ENCODE measurements at places on chromosomes 13 and 19.

- DNase-seq: no peak
These were observed 10.5 kb downstream of the CYTH2 start for GRCh38 chr19:48479686-48480085.

- DNase-seq: no peak
These were observed 10.4 kb downstream of the MIDN start for GRCh38 chr19:1258707-1259205.

DNA sequence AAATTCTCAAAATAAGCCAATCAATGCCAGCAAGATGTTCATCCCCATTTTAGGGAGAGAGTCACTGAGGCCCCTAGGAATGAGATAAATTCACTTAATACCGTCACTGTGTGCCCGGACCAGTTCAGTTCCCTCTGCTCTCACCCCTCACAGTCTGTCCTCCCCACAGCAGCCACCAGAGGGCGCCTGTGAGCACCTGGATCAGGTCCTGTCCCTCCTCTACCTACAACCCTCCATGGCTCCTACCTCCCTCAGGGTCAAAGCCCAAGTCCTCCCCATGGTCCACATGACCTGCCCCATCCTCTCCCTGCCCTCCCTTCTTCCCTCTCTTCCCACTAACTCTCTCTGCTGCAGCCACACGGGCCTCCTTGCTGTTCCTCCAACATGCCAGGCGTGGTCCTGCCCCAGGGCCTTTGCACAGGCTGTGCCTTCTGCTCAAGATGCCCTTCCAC lies 42.0 kb upstream of the NFIC start:
- no peak for DNase-seq

GRCh38 chr19:32098968-32099367 lies 246.4 kb upstream of the ZNF507 start:
- no peak for DNase-seq

- no peak for DNase-seq
These were observed 6.9 kb downstream of the SERPINE3 start for GRCh38 chr13:51346397-51346796.

DNA sequence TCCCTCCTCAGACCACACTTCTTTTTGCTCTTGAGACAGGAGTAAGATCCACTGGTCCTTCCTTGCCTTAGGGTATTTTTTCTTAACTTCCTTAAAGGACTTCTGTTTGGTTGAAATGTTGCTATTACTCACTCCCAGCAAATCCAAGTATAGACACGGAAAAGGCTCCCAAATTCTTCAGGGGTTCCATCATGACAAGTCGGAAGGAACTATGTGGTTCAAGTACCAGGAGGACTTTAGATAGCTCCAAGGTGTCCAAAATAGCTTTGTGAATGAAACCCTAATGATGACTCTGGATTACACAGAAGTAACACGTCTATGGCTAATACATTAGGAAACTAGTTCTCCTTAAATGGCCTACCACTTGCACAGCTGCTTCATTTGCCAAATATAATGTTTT lies 238.7 kb downstream of the KCTD12 start:
- DNase-seq: no peak

- no peak for DNase-seq
These were observed 20.3 kb upstream of the KPNA3 start for GRCh38 chr13:49812812-49813211.

- DNase-seq: no peak
These were observed 7.8 kb upstream of the ATP12A start for GRCh38 chr13:24672141-24673132.

- DNase-seq: peak; percentile 23
These were observed 134.1 kb downstream of the LACC1 start for GRCh38 chr13:44013758-44014291.

- DNase-seq: no peak
These were observed 7.8 kb upstream of the CEBPG start for GRCh38 chr19:33365691-33366090.

- DNase-seq: no peak
These were observed 152.1 kb downstream of the URI1 start for GRCh38 chr19:30093966-30094755.

GRCh38 chr19:12484371-12485051 lies at the start of gene ZNF709:
Gene ZNF709, minus strand, starts transcription at chr19:12484816. Its CDS starts 159 bp downstream, at chr19:12484657.
- peak; percentile 7 for DNase-seq

DNA sequence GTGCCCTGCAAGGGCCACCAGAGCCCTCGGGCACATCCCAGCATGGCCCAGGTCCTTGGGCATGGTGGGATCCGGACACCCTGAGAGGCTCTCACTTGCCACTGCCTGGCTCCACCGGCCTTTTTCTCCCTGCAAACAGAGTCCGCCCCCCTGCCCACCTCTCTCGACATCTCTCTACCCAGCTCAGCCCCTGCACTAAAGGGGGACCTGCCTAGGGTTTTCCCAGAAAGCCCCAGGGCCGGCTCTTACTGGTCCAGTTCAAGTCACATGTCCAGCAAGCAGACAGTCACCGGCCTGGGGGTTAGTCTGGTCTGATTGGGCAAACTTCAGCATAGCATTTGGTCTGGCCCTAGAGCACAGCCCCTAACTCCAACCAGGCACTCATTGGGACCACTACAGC lies 52.9 kb downstream of the SMARCA4 start:
- no peak for DNase-seq

DNA sequence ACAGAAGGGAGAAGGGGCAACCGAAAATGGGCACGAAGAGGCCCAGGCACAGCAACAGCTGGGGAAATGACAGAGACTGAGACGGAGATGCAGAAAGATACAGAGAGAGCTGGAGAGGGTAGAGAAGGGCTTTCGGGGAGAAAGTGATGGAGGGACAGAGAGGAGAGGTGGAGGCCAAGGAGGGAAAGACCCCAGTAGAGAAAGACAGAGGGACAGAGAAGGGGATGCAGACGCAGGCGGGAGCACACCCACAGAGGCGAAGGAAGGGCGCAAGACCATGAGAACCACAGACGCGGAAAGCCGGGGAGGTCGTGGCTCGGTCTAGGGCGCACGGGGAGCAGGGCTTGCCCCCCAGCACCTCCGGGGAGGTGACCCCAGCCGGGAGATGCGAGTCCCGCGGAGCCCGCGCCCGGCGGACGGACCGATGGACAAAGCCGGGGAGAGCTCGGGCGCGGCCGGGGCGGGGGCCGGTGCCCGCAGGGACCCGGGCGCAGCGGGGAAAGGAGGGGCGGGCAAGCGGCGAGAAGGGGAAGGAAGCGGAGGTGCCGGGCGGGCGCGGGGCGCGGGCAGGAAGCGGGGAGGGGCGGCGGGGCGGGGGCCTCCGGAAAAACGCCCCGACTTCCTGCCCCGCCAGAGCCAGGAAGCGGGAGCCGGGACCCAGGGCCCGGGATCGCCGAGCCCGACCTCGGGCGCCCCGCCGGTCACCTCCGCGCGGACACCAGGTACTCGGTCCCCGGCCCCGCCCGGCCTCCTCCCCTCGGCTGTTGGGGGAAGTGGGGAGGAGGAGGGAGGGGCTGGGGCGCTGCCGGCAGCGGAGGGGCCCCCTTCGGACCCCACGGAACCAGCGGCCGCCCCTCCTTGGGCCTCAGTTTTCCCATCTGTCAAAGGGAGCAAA lies at the start of gene ARHGEF1:
Gene ARHGEF1, plus strand, starts transcription at position 617 of the 895 bp plus-strand sequence. CDS start 4,899 bp downstream, outside the sequence.
- DNase-seq: no peak

- DNase-seq: no peak
These were observed at the start of gene AP1M2 for GRCh38 chr19:10587022-10587838. Gene AP1M2, minus strand, starts transcription at chr19:10587312. Its CDS starts 81 bp downstream, at chr19:10587231.

DNA sequence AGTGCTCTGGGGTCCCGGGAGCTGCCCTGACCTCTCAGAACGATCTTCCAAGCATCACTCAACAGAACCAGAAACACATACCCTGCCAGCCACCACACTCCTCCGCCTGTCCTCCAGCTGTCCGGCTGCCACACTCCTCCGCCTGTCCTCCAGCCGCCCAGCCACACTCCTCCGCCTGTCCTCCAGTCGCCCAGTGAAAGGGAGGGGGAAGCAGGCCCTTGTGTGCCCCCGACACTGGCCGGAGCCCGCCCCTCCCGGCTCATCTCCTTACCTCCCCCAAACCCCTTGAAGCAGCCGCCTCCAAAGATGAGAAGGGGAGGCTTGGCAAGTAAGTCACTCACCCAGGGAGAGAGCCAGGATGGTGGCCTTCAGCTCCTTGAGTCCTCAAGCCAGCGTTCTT lies 40.2 kb downstream of the STK24 start:
- DNase-seq: no peak

DNA sequence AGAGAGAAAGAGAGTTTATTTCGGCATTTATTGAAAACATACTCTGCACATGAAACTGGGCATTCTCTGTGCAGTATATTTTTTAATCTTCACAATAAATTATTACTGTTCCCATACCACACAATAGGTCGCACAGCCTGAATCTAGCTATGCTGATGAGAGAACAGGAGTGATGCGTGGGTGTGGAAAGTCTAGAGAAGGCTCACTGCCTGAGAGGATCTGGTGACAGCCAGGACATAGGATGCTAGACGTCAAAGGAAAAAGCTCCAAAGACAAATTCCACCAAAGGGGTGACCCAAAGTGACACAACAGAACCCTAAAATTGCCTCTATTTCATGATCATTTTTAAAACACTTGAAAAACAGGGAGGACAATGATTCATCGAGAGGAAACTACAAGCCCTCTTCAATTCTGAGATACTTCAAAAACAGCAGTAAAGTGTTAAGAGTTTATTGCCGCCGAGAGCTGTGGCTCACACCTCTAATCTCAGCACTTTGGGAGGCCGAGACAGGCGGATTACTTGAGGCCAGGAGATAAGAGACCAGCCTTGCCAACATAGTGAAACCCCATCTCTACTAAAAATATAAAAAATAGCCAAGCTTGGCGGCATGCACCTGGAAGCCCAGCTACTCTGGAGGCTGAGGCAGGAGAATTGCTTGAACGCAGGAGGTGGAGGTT lies 189.6 kb upstream of the NBEA start:
- DNase-seq: no peak

DNA sequence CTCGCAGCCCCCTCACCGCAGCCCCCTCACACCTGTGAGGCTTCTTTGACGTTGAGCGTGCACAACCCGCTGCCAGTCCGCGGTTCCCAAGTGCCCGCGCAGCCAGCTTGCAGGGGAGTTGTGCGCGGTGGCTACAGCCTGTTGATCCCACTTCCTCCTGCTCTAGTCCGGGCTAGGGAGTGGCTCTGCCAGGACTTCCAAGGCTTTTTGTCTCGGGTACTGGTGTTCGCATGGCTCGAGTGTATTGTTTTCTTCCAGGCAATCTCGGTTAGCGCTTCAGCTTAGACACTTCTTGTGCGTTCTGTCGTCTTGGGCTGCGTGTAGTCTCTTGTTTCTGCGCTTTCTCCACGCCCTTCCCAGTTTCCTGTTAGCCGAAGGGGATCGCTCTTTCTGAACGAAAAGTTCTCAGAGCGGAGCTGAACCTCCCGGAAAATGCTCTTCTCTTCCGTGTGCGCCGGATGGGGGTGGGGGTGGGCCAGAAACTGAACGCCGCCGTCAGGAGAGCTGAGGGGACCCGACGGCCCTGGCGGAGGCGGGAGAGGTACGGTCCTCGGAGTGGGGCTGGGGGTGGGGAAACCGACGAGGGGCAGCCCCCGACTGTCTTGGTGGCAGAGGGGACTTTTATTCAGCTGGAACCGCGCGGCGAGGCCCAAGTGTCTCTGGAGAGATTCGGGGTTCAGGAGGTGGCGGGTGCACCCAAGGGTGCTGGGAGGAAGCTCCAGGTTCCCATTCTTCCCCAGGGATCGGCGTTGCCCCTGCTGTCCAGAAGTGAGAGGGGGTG lies 697 bp upstream of the DGKH start:
- no peak for DNase-seq

DNA sequence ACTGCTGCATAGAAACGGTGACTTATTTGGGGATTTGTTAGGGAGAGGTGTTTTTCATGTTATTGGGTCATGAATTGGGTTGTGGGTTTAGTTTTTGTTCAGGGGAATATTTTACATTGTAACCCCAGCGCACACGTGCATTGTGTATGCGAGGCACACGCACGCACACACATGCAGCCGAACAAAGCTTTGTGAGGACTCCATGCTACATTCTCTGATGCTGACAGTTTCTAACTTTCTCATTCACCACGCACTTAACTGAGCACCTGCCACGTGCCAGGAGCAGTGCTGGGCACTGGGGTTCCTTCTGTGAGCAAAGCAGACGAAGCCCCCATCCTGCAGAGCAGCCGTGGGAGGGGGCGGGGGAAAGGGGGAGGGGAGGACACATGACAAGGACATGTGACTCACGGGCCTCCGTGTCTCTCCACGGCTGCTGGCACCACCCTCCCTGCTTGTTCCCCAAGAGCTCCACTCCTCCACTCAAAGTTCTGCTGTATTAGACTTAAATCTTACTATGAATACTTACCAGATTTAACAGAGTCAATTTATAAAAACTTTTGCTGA lies 55.6 kb downstream of the SLC7A9 start:
- DNase-seq: no peak

GRCh38 chr13:110700641-110701040 lies 5.3 kb downstream of the CARS2 start:
- no peak for DNase-seq

DNA sequence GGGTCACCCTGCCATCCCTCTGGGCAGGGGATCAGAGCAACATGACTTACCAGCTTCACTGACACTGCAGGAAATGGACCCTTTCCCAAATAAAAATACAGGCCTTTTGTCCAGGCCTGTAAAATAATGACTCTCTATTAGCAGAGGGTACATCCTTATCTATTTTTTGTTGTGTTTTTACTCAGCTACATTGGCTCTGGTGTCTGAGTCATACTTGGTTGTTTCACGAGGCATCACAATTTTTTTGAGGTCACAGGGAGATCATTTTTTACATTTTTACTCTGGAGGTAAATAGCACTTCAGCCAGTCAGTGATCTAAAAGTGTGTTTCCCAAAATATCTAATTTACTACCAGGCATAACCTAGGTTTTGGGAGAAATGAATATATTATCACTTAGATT lies 6.9 kb upstream of the HTR2A start:
- no peak for DNase-seq

GRCh38 chr19:1171755-1172352 lies 2.2 kb downstream of the SBNO2 start:
- DNase-seq: no peak

- no peak for DNase-seq
These were observed 988.5 kb downstream of the UQCRFS1 start for GRCh38 chr19:28224441-28224840.

DNA sequence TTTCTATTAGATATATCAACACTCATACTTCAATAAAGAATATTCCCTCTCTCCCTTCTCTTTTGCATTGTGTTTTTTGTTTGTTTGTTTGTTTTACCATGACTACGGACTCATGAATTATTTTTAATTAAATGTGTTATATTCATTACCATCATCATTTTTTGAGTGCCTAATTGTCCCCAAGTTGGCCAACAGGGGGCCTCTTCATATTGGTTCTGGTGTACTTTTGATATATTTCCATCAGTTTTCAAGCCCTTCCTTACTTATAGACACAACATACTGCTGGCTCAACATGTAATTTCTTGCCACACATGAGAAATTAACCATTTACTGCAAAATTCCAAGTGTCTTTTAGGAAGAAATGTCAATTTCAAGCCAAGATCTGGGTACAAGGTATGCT lies 54.5 kb upstream of the GPC6 start:
- no peak for DNase-seq

- no peak for DNase-seq
These were observed 17.1 kb downstream of the PNMA8A start for GRCh38 chr19:46454244-46454643.

GRCh38 chr19:51157265-51157664 lies 15.2 kb downstream of the SIGLEC7 start:
- DNase-seq: no peak

GRCh38 chr19:2291185-2291751 lies 9.3 kb upstream of the PEAK3 start:
- no peak for DNase-seq

GRCh38 chr19:9936326-9937000 lies at the start of gene OLFM2:
Gene OLFM2, minus strand, starts transcription at chr19:9936515. Its CDS starts 149 bp downstream, at chr19:9936366.
- DNase-seq: no peak

GRCh38 chr19:46733690-46734292 lies 12.1 kb upstream of the FKRP start:
- no peak for DNase-seq

- DNase-seq: peak; percentile 50
These were observed 7.6 kb downstream of the STARD13 start for GRCh38 chr13:33277946-33278345.
